ENCODE measurements at places on chromosomes 1 and 21.

GRCh38 chr1:7912743-7913557 is 27.7 kb downstream of the TNFRSF9 start:
- DNase-seq: no peak

- no peak for DNase-seq
Measured at GRCh38 chr1:178055779-178056471, 38.0 kb upstream of the RASAL2 start.

- no peak for DNase-seq
Measured at GRCh38 chr1:184649451-184649888, 105.2 kb downstream of the EDEM3 start.

DNA sequence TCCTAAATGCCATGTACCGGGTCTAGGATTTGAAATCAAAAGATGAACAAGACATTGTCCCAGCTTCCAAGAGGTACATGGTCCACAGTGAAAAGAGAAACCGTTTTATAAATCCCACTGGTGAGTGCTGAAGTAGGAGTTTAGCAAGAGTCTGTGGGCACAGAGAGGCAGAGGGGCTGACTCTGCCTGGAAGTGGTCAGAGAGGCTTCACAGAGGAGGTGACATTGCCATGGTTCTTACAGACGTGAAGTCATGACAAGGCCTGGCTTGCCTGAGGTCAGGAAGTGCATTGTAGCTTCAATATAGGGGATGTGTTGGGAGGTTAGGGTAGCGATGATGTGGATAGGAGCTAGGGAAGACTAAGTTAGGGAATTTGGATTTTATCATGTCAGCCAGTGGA is 28.4 kb downstream of the MAPKAPK2 start:
- DNase-seq: no peak
